ENCODE measurements at places on chromosomes 4 and X.

GRCh38 chrX:10564484-10564883 is 55.9 kb downstream of the MID1 start:
- no peak for DNase-seq

DNA sequence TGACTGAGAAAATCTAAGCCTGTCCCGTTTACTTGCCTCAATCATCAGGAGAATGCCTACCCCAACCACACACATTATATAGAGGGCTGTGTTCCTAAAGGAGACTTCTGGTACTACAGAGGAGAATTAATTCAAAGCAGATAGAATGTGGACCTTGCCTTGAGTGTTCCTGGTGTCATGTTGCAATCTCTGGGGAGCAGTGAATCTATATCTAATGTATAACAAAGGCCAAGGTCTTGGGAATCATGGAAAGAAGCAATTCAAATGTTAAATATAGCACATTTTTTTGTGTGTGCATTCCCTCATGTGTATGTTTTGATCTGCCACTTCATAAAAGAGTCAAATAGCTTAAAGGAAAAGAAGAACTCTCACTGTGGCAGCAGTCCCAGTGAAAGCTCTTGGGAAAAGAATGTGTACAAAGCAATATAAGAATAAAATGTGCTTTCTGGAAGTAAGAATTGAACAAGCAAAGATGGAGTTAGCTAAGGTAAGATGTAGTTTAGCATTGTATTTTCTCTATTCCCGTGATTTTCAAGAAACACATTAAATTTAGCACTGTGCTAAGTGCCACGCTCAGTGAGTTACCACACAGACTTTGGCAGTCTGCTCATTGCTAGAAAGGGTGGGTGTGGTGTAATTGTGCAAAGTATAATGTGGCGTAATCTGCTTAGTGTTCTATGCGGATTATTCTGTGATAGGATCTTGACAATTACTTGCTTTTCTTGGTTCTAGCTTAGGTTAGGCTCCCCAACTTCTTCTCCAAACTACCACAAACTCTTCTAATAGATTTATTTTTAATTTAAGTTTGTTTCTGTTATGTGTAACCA is 13.7 kb downstream of the ADH6 start:
- no peak for DNase-seq

- DNase-seq: no peak
Measured at GRCh38 chr4:134401798-134402197, 200.2 kb upstream of the PABPC4L start.

GRCh38 chrX:55486736-55487135 is 2.9 kb downstream of the USP51 start:
- DNase-seq: no peak

GRCh38 chrX:1727531-1728027 is 112.7 kb downstream of the ASMT start:
- DNase-seq: no peak

GRCh38 chr4:163331629-163332376 is 593 bp downstream of the NPY1R start:
- no peak for DNase-seq

DNA sequence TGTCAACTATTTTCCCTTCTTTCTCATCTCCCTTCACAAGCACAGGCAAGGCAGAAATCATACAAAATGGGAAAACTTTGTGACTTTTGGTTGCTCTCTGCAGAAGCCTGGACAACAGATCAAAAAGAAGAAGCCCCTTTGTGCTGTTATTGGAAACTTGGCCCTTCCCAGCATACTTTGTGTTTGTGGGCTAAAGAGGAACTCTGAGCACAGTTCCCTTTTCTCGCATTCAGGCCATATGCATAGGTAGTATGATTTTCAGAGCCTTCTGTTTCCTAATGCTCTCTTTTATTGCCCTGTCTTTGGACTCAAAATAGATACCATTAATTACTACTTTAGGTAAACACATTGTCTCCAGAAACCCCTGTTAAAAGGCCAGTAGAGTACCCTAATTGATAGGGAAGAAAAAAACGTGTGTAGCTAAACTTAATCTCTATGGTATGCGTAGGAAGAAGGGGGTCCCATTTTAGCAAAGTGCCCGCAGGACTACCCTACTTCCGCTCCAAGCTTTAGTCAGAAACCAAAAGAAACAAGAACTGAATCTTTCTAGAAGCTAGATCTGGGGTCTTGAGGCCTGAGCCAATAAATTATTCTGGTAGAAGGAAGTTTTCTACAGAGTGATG is 26.6 kb downstream of the VSIG4 start:
- DNase-seq: no peak

DNA sequence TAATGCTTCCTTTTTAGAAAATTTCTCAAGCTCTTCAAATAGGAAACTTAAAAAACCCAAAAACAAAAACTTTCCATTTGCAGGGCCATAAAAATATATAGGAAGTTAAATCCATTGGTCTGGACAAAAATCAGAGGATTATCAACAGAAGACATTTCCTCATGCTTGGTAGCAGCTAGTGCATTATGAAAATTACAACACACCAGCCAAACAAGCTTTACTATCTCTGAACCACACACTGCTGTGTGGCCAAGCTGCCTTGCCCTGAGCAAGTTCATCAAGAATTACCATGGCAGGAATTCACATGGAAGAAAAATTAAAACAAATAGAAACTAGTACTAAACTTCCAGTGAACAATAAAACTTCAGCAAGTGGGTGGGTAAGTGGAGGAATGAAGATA is 3.6 kb downstream of the USP46 start:
- DNase-seq: no peak

DNA sequence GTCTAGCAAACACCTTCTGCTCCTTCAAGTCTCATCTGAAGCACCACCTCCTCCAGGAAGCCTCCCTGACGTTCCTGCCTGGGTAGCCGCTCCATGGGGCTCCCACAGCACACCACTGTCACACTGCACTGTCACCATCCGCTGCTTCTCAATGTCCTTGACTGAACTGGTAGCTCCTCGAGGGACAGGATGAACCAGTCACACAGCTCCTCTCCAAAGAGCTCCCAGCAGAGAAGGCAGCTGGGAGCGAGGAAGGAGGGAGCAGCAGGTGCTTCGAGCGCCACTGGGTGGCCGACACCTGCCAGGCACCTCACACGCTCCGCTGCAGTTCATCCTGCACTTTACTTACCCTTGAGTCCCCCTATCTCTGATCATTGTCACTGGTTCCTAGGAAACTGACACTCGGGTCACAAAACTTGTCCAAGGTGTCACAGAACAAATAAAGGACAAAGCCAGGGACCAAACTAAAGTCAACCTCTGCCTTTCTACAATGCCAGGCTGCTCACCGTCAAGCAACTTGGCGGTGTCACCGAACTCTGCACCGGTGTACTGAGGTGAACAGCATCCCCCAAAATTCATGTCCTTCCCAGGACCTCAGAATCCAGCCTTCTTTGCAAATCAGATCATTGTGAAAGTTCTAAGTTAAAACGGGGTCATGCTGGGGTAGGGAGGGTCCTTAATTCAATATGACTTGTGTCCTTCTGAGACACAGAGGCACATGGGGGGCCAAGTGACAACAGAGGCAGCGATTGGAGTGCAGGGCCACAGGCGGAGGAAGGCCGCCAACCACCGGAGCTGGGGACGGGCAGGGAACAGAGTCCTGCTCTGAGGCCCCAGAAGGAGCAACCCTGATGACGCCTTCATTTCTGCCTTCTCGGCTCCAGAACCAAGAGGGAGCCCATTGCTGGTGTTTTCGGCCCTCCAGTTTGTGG is 5.5 kb upstream of the S100P start:
- no peak for DNase-seq
